ENCODE measurements at places on chromosomes 12 and 14. TPM values are rescaled to one million over a fixed set of nuclear protein-coding genes. Genes with fewer than 3 reads are reported as not detected.

GPR137C gene
- polyA plus RNA-seq = 4.2 TPM

TPH2 gene
- polyA plus RNA-seq = not detected

ASB2 gene
- 38.2 TPM for polyA plus RNA-seq

SLC6A15 gene
- polyA plus RNA-seq = 2.9 TPM

LRP1-AS gene
- 0.77 TPM for polyA plus RNA-seq

VTI1B gene
- polyA plus RNA-seq = 79.0 TPM

TAS2R42 gene
- not detected for polyA plus RNA-seq

KRT74 gene
- polyA plus RNA-seq = not detected

DNA sequence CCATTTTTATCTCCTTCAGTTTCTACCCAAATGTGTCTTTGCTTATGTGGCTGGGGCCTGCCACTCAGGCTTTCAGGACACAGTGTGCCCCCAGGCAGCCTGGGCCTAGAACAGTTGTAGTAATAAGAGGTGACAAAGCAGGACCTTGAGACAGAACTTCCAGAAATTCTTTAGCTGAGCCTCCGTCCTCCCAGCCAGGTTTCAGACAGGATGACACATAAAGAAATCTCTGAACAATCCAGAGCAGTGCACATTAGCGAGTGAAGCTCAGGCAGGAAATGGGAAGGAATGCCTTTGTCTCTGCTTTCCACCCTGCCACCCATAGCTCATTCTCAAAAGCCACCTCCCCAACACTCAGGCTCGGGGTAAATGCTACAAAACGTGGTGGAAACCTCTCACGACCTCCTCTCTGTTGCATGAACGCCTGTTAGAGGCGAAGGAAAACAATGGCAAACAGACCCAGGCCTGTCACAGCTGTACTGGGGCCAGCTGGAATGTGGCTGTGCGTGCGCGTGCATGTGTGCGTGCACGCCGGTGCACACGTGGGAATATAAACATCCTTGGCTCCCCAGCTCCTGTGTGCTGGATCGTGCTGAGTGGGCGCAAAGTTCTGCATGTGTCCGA lies 286.7 kb downstream of the ZFP36L1 start:
- no peak for DNase-seq

DNA sequence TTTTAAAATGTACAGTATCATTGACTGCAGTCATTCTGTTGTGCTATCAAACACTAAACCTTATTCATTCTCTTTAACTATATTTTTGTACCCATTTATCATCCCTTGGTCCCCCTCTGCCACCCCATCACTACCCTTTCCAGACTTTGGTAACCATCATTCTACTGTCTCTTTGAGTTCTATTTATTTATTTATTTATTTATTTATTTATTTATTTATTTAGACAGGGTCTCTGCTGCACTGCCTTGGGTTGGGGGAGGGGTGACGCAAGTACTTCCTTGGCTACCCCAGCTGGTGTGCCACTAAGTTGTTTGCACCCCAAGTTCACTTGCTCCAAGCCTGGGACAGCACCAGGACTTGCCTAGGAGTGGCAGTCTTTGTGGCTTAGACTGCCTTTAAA lies 427.8 kb upstream of the NOVA1 start:
- DNase-seq = no peak

GRCh38 chr14:44963044-44963528 lies 1.1 kb downstream of the TOGARAM1 start:
- DNase-seq = no peak

- no peak for DNase-seq
Measured at GRCh38 chr14:24425704-24426103, 3.8 kb downstream of the CBLN3 start.

DNA sequence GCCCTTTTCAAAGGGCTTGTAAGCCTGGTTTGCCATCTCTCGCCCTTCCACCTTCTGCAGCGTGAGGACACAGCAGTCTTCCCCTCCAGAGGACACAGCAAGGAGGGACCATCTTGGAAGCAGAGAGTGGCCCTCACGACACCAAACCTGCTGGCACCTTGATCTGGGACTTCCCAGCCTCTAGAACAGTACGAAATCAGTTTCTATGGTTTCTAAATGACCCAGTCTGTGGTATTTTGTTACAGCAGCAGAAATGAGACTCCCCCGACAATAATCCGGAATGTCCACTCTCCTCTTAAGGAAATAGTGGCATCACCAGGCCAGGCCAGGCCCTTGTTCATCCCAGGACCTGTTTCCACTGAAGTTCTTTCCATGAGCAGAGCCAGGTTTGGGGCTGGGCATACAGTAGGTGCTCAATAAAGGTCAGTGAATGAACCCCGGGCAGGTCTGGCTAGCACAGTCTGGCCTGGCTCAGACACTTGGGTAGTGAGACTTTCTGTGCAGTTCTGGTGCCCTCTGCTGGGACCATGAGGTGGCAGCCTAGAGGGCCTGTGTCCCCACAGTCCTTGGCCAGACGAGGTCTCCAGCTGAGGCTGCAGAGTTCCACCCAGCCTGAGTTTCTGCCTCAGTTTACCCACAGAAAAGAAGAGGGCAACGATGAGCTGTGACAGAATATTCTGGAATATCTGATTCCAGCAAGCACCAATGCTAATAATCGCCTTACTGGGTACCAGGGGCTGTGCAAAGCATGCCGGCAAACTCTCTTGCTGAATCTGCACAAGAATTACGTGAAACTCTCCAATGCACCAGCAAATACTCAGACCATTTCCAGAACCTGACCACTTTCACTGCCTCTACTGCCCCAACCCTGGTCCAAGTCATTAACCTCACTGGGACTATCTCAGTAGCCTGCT lies 14.0 kb downstream of the ABCB9 start:
- no peak for DNase-seq

DNA sequence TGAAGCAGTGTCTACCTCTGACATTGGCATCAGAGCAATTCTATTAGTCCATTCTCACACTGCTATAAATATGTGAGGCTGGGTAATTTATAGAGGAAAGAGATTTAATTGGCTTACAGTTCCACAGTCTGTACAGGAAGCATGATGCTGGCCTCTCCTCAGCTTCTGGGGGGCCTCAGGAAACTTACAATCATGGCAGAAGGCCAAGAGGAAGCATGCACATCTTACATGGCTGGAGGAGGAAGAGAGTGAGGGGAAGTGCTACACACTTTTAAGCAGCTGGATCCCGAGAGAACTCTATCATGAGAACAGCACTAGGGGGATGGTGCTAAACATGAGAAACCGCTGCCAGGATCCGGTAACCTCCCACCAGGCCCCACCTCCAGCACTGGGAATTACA lies 25.7 kb upstream of the SEL1L start:
- DNase-seq = no peak

DNA sequence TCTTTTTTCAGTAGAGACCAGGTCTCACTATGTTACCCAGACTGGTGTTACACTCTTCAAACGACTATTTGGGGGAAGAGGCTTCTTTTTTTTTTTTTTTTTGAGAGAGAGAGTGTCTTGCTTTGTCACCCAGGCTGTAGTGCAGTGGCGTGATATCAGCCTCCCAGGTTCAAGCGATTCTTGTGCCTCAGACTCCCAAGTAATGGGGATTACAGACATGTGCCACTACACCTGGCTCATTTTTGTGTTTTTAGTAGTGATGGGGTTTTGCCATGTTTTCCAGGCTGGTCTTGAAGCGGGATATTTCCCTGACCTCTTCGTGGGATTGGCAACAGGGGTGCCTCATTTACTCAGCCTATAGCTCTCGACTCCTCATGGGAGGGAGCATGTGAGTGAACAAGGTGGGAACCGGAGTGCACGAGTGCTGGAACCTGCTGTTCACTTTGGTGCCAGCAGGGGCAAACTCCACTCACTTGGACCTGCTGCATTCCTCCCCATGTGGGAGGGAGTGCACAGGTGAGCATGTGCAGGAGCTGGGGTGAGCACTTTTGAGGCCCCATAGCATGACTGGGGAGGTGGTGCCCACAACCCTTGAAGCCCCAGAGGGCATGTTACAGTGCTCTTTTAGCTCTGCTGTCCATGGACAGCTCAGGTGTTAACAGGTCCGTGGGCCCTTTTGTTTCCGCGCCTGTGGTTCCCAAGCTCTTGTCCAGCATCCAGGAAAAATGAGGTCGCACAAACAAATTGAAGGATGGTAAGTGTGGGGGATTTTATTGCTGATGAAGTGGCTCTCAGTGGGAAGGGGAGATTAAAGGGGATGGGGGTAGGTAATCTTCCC lies 79.1 kb upstream of the HECTD1 start:
- no peak for DNase-seq

DNA sequence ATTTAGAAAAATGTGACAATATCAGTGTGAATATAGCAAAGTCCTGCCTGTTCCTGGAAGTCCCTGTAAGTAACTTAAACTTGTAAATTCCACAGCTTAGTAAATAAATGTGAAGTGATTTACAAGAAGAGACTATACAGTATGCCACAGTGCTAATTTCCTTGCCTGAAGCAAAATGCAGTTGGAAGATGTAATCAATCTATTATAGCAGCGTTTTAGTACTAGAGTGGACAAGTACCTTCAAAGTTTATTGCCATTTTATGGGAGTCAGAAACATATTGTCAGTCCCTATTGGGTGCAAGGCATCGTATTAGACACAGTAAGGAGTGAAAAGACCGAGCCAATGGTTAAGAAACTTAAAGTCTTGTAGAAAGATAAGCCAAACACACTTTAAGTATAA lies 94.1 kb downstream of the TRHDE start:
- no peak for DNase-seq

DNA sequence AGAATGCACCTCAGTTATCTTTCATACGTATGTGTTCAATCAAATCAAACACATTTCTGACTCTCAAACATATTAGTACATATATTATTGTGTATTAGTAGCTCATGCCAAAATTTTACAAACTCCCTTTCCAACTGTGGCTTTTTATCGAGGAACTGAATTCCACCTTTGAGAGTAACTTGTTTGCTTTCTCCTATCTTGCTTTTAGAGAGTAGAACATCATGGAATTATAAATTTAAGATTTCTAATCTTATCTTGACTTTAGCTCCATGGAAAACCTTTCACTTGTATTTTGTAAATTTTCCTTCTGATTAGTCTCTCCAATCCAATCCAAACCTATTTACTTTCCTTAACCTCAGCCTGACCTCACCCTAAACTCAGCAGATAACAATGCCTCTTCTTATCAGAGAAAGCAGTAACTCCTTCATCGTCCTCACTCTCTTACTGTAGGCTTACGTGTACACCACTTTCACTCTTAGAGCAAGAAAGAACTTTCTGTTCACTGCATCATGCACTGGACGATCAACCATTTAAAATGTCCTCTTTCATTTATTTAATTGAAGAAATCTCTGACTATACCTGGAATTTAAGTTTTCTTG lies 164.5 kb downstream of the TMTC3 start:
- DNase-seq = no peak

GRCh38 chr12:40336573-40337199 lies 111.9 kb downstream of the LRRK2 start:
- DNase-seq = no peak

GRCh38 chr12:119153477-119154434 lies 25.0 kb upstream of the HSPB8 start:
- no peak for DNase-seq

GRCh38 chr14:59358102-59358501 lies 107.1 kb downstream of the GPR135 start:
- DNase-seq = no peak

DNA sequence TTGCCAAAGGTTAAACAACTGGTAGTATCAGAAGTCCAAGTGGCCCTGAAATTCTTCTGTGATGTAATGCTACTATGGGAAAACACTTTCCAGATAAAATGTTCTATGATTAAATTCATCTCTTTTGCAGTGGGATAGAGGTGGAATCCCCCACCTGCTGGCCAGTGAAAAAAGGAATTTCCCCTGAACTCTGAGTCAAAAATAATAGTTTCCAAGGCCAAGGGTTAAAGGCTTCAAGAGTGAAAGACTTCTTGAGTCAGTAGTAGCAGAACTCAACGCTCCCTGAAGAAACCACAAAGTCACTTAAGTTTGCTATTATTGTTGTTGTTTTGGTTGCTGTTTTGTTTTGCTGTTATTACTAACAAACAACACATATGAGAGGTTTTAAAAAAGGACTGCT lies 330.8 kb downstream of the SOX5 start:
- DNase-seq = no peak

DNA sequence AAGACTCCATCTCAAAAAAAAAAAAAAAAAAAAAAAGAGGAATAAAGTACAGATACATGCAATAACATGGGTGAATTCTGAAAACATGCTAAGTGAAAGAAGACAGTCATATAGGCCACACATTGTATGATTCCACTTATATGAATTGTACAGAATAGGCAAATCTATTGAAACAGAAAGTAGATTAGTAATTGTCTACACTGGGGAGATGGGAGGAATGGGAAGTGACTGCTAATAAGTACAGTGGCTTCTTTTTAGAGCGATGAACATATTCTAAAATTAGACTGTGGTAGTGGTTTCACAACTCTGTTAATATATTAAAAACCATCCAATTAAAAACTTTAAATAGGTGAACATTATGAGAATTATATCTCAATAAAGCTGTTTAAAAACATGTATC lies 74.4 kb downstream of the ANKS1B start:
- DNase-seq = no peak

GRCh38 chr12:5268424-5269210 lies 163.3 kb upstream of the NTF3 start:
- DNase-seq = no peak

GRCh38 chr12:2745655-2746054 lies 49.1 kb upstream of the FKBP4 start:
- DNase-seq = no peak

GRCh38 chr12:67681941-67682620 lies 33.5 kb downstream of the DYRK2 start:
- no peak for DNase-seq

Measured in forelimb muscle (tissue), 1 donor.